ENCODE measurements at places on chromosomes 5 and 9.
A peak's percentile ranks its signal among the peaks of the same experiment; 100 is the strongest.

DNA sequence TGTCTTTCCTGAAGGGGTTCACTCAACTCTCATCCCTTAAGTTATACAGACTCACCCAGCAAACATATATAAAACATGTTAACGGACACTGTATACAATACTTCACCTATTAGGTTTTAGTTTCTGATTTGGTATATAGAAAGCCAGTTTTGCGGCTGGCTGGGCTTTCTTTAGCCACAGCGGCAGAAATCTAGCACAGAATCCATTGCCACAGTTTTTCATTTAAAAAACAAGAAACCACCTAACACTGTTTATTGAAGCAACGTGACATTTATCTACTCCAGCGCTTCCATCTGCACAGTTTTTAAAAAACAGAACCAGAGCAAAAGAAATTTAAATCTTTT lies 67.3 kb downstream of the SNX30 start:
- no peak for DNase-seq

GRCh38 chr5:71586052-71586940 lies 844 bp upstream of the MCCC2 start:
- DNase-seq = no peak

GRCh38 chr9:22129133-22129532 lies 120.0 kb upstream of the CDKN2B start:
- DNase-seq = no peak

DNA sequence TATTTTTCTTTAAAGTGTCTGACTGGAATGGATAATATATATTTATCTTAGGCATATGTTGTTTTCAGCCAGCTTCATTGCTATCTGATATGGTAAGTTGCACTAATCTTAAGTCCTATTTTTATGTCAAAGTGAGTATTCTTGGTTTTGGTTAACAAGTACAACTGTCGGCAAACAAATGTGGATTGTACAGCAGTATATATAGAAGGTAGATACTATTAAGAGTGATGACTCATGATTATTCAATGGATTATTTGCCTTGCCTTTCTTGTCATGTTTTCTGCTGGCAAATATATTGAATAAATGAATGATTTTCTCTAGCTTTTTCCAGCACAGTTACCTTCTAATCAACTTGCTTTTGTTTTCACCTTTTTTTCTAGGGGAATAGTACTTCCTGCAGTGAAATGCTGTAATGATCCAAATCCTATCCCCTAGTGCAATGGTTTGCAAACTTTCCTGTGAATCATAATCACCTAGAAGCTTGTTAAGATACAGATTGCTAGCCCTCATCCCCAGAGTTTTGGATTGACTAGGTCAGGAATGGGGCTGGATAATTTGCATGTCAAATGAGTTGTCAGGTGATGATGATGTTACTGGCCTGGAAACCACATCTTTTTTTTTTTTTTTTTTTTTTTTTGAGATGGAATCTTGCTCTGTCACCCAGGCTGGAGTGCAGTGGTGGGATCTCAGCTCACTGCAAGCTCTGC lies 60.8 kb upstream of the ARRDC3 start:
- no peak for DNase-seq

- DNase-seq = no peak
These were observed 75.7 kb downstream of the CAMK4 start for GRCh38 chr5:111299831-111300432.

GRCh38 chr5:151240924-151241635 lies 11.9 kb upstream of the GM2A start:
- DNase-seq = no peak

- no peak for DNase-seq
These were observed 209.3 kb downstream of the DAB2IP start for GRCh38 chr9:121860744-121861143.

DNA sequence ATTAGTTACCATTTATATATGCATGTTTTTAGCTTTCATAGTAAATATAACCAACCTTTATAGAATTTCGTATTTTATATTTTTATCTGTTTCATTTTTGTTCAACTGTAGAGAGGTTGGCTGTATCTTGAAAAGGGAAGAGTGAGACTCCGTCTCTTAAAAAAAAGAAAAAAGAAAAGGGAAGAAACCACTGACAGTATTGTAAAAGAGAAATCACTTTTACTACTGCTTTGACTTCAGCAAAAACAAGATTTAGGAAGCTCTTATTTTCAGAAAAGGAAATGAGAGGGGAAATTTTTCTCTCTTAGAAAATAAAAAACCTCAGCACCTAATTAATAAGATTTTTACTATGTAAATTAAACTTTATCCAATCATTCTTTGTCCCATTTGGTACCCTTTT lies 14.4 kb downstream of the POLK start:
- no peak for DNase-seq

GRCh38 chr5:154893381-154893780 lies 35.0 kb downstream of the CNOT8 start:
- DNase-seq = no peak

- no peak for DNase-seq
These were observed 252.2 kb downstream of the GOLPH3 start for GRCh38 chr5:31921852-31922305.

GRCh38 chr5:168552146-168552545 lies 23.0 kb downstream of the FBLL1 start:
- DNase-seq = no peak

- no peak for DNase-seq
These were observed 416.9 kb upstream of the IRX4 start for GRCh38 chr5:2299388-2300220.

GRCh38 chr5:150511578-150512367 lies 3.8 kb downstream of the NDST1 start:
- DNase-seq = no peak

- DNase-seq = no peak
These were observed 8.1 kb upstream of the LRRTM2 start for GRCh38 chr5:138883211-138883610.

- no peak for DNase-seq
These were observed 69.4 kb upstream of the FCN2 start for GRCh38 chr9:134811079-134811672.

GRCh38 chr5:131783874-131784273 lies 12.9 kb downstream of the FNIP1 start:
- DNase-seq = no peak

DNA sequence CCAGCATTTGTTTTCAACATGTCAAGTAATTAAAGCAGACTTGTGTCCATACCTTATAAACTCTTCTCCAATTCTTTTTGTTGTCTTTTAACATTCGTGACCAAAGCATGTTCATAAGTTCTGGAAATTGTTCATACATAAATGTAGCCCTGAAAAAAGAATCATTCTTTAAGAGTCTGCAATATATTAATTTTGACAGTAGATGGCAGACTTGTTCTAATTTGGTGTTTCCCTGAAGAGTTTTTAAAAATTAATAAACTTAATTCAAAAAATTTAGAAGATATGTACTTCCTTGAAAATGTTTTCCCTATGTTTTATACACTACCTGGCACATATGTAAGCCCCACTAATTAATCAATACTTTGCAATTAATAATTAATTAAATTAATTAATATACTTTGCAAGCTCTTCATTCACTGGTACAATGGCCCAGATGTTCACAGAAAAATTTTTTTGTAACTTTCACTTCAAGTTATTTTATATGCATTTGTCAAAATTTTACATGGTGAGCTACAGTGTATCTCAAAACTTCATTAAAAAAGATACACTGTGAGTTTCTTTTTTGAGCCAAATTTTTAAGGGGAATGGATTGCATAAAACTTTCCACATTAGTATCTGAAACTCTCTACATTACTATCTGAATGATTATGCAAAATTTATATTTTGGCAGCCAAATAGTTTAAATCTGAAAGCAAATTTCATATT lies 42.1 kb downstream of the CLINT1 start:
- no peak for DNase-seq

GRCh38 chr5:172548981-172549687 lies 91.9 kb upstream of the NEURL1B start:
- DNase-seq = no peak

DNA sequence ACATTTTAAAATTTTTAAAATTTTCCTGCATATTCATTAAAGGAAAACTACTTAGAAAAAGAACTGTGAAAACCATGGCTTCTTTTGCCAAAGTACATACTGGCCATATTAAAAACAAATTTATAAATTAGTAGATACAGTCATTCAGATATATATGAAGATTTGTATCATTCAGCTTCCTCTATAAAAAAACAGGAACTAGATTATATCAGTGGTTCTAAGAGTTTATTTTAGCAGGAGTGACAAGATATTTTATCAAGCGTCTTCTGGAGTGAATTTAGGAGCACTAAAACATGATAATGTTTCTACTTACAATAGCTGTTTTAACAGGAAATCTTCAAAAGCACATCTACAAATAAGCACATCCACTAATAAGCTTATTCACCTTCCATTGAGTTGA lies 171.4 kb downstream of the RAPGEF6 start:
- no peak for DNase-seq

GRCh38 chr9:13957089-13957488 lies 356.9 kb downstream of the NFIB start:
- no peak for DNase-seq

- DNase-seq = no peak
These were observed 71.1 kb downstream of the CACNA1B start for GRCh38 chr9:137948642-137949041.

- DNase-seq = no peak
These were observed 147.2 kb upstream of the IRX2 start for GRCh38 chr5:2898661-2899060.

- DNase-seq = no peak
These were observed 638.1 kb downstream of the EFNA5 start for GRCh38 chr5:107032629-107033028.

DNA sequence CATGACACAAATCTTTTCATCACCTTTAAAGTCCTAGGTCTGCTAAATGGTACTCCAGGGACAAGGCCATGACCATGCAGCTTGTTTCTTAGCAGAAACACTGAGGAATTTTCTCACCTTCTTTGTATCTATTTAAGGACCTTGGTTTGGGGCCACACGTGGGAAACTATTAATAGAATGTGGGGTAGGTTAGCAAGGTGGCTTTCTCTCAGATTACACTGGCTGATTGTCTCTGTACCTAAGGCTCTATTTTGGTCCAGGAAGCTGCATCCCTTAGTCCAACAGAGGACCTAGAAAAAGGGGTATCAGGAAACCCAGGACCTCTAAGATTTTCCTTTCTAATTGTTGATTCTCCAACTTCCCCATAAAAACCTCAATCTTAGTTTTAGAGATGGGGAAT lies 36.3 kb upstream of the FRMD3 start:
- no peak for DNase-seq

- no peak for DNase-seq
These were observed 31.6 kb upstream of the F2RL1 start for GRCh38 chr5:76787237-76787636.

DNA sequence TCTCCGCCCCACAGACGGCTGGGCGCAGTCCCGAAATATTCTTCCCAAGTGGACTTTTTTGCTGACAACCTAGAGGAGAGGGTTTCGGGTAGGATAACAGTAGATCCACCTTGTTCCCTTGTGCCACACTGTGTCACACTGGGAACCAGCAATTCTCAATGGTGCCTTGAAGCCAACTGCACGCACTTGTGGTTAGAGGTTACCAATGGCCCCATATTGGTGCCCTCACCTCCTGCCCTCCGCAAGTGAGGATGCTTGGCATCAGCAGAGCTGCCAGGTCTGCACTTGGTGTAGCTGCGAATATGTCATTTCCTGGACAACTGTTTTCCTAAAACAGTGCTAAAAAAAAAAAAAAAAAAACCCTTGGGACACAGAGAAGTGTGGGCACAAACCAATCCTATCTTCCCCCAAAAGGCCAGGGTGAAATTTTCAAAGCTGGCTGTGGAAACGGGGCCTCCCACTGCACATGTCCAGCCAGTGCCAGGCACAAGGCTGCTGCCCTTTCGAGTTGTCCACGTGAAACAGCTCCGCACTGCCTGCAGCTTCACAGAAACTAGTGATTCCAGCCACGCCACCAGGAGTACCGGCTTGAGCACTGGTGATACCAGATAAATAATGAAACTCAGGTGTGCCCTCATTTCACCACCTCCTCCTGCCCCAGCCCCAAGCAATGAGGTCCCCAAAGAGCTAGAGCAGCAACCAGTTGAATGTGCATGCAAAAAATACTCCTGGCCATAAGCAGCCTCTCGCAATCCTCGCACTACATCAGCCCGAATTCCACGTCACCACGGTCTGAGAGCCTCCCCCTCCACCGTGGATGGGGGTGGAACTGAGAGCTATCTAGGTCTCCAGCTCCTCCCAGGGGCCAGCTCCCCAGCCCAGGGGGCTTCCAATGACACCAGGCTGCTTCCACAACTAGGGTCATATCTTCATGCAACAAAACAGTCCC lies 51.2 kb downstream of the USP20 start:
- peak; percentile 45 for DNase-seq

Measured in stimulated activated CD8-positive, alpha-beta memory T cell treated with anti-CD3 and anti-CD28 coated beads, Interleukin-12 subunit alpha, Interleukin-12 subunit beta, amount 100 ng/mL, for 1 hour (primary cell).